ENCODE measurements at places on chromosomes 12 and 14. TPM values are rescaled to one million over a fixed set of nuclear protein-coding genes. Genes with fewer than 3 reads are reported as not detected.
A peak's percentile ranks its signal among the peaks of the same experiment; 100 is the strongest.

The CRIP2 gene
- total RNA-seq: 31.5 TPM

The KRT85 gene
- total RNA-seq: not detected

The KCNK10 gene
- under 0.01 TPM for total RNA-seq

GRCh38 chr12:12723149-12723680 is 6.0 kb downstream of the CDKN1B start:
- no peak for DNase-seq

DNA sequence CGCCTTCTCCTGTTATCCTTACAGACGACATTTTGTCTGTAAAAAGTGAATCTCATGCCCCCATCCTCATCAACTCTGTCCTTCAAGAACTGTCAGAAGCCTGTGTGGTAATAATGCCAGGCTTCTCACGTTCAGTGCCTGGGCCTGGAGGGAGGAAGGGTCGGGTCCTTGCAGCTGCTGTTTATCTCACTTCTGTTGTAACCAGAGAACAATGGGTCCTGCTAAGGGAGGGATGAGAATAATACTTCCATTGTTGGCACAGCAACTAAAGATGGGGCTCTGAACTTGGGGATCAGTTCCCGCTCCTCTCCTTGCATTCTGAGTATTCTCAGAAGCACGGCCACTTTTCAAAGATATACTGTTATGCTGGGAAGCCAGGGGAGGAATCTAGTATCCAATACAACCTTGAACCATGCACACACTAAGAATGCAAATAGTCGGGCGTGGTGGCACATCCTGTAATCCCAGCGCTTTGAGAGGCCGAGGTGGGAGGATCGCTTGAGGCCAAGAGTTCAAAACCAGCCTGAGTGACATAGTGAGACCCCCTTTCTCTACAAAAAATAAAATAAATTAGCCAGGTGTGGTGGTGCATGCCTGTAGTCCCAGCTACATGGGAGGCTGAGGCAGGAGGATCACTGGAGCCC is 38.8 kb upstream of the NINJ2 start:
- DNase-seq: no peak

- DNase-seq: no peak
Measured at GRCh38 chr14:62146030-62146429, 383.8 kb downstream of the SNAPC1 start.

- no peak for DNase-seq
Measured at GRCh38 chr12:5171701-5172100, 128.0 kb downstream of the KCNA5 start.

DNA sequence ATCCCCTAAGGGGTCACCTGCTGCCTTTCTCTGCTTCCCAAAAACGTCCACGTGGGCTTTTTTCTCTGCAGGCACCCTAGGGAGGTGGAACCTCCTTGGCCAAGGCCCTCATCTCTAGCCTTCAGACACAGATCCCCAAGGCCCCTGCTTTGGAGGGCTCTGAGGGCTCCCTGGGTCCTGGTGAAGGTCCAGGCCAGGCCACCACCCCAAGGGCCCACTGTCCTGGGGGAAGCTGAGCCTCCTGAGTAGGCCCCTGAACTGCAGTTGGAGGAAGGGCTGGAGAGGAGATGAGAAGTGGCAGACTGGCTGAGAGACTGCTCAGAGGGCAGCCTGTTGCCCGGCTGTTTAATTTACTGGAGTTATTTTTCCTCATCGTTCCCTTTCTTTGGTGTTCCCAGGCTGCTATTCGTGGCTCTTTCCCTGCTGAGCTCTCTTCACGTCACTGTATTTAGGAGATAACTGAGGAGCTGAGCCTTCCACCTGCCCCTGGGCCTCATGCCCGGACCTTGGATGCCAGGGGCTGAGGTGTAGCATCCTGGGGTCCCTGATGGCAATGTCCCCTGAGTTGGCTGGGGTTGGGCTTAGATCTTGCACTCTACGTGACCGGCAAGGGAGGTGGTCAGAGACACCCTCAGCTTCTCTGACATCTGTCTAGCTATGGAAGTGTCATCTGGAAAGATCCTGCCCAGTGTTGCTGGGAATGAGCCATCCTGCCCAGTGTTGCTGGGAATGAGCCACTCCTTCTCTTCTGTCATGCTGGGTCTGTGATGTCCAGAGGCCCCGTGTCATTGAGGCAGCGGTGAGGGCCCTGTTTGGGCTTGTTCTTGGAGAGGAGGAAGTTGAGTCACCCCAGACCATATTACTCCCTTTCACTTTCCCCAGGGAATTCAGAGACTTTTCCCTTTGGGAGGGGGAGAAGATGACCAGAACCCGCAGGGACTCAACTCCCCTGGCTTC is 139.8 kb downstream of the TSPAN9 start:
- DNase-seq: peak; percentile 94

Measured in osteoblast (primary cell).